Ascending aorta (tissue), 2 donors: ENCODE measurements at places on chromosomes 7 and 10. TPM values are rescaled to one million over a fixed set of nuclear protein-coding genes. Genes with fewer than 3 reads are reported as not detected.

DNA sequence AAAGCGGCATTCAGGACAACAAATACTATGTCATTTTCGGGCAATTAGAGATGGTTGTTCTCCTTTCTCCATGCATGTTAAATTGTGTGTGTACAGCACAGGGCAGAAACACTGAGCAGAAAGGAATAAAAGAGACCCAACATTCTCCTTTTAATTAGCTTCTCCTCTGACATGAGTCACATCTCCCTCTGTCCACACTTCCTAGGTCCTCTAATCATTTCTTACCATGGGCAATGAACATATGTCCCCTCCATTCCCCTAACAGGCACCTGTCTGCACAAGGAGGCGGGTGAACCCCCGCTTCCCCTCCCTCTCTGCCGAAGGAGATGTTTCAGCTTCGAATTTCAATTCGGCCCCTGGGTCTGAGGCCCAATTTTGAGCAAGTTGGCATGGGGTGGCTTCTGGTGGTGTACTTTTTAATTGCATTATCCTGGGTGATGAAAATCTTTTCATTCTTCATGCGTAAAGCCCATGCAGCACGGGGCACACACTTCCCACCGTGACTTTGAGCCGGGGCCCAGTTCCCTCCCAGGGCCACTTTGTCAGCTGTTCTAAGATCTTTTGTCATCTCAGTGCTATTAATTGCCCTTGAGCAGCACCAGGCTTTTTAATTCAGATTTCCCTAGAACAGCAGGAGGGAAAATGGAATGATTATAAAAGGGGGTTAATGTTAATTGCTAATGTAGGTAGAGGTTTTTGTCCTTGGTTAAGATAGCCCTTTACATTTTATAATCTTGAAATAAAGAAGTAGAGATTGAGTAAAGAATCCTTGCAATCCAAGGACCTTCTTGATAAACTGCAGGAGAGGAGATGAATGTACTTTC is 219.5 kb upstream of the NRP1 start:
- no peaks in the 10 kb centered on the region for H3K36me3 ChIP-seq
- no peak for DNase-seq
- H3K27ac ChIP-seq = no peak overlapping the region
- no peaks in the 10 kb centered on the region for H3K4me1 ChIP-seq
- no peaks in the 10 kb centered on the region for H3K27me3 ChIP-seq

SFTPA1 gene
- total RNA-seq = not detected

- no peaks in the 10 kb centered on the region for H3K36me3 ChIP-seq
- no peak for DNase-seq
- H3K27me3 ChIP-seq = no peaks in the 10 kb centered on the region
- no peaks in the 10 kb centered on the region for H3K4me1 ChIP-seq
- H3K27ac ChIP-seq = no peak overlapping the region
These were observed 139.6 kb upstream of the GPR26 start for GRCh38 chr10:123526356-123527064.

DNA sequence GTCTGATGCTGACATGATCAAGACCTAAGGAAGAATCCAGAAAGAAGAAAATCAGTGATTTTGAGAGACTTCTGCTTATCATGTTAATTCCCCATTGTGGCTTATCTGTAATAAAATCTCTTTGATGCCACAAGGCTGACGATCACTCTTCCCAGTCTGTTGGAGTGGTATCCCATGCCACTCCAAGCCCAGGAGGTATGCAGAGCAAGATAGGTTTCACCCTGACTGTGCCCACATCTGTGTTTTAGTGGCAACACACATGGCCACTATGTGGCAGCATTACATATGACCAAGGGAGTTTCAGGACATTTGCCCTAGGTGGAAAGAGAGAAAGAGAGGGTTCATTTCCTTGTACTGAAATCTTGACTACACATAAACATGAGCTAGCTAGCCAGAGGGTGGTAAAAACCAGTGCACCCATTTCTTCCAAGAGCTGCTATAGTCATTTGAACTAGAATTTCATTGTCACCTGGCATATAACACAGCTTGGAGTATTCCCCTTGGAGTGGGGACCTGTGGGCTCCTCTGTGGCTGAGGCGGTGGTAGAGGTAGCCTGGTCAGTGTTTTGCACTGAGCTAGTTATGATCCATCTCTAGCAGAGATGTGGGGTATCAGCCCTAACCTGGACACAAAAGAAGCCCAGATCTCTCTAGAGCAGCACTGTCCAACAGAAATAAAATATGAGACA is 20.8 kb downstream of the LAMB4 start:
- no peaks in the 10 kb centered on the region for H3K4me1 ChIP-seq
- H3K4me3 ChIP-seq = no peak overlapping the region
- H3K27ac ChIP-seq = no peak overlapping the region
- no peak for DNase-seq

CDNF gene
- total RNA-seq = not detected

PNLIPRP2 gene
- not detected for total RNA-seq

SUV39H2 gene
- total RNA-seq = not detected

DNA sequence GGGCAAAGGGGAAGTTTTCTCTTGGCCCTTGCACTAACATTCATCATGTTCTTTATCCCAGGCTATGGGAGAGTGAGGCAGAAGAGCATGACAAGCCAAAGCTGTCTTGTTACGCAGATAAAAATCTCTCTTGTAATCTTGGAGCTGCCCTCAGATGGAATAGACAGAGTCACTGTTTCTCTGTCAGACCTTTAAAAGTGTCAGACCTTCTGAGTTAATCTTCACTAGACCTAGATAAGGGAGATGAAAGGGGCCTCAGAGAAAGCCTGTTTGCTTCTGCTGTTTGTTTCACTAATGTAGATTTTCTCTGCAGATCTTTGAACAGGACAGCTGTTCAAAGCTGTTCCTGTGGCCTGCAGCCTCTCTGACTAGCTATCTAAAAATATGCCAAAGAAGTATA is 112.9 kb downstream of the KIF20B start:
- no peaks in the 10 kb centered on the region for H3K27me3 ChIP-seq
- H3K4me1 ChIP-seq = no peaks in the 10 kb centered on the region
- no peak overlapping the region for H3K27ac ChIP-seq
- no peaks in the 10 kb centered on the region for H3K36me3 ChIP-seq

DNA sequence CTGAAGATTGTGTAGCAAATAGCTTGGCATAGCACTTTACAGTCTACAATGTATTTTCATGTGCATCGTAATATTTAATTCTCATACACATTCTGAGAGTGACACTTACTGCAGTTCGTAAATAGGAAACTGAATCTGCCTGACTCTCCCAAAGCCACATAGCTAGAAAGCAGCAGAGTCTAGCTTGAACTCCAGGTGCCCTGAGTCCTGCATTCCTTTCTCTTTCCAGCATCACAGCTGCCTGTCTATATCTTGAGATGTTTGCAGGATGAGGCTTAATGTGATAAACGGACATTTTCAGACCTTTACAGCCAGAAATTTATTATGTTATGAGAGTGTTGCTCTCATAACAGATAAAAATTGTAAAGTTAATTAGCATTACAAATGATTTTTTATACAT is 132.9 kb upstream of the PLXDC2 start:
- no peak overlapping the region for H3K27ac ChIP-seq
- DNase-seq = no peak
- H3K27me3 ChIP-seq = no peaks in the 10 kb centered on the region
- H3K4me1 ChIP-seq = no peaks in the 10 kb centered on the region
- H3K4me3 ChIP-seq = no peak overlapping the region
- no peaks in the 10 kb centered on the region for H3K36me3 ChIP-seq

- peak overlapping the region; percentile 64 for H3K27ac ChIP-seq
- no peak for DNase-seq
- H3K27me3 ChIP-seq = no peaks in the 10 kb centered on the region
- peaks cover 23% of the 10 kb centered on the region for H3K4me1 ChIP-seq
These were observed 63.8 kb downstream of the MKI67 start for GRCh38 chr10:128062331-128062880.

ABCC2 gene
- total RNA-seq = 0.96 TPM

GRCh38 chr7:35555934-35556333 is 139.0 kb downstream of the HERPUD2 start:
- H3K27me3 ChIP-seq = no peaks in the 10 kb centered on the region
- DNase-seq = no peak
- H3K4me3 ChIP-seq = no peak overlapping the region

DNA sequence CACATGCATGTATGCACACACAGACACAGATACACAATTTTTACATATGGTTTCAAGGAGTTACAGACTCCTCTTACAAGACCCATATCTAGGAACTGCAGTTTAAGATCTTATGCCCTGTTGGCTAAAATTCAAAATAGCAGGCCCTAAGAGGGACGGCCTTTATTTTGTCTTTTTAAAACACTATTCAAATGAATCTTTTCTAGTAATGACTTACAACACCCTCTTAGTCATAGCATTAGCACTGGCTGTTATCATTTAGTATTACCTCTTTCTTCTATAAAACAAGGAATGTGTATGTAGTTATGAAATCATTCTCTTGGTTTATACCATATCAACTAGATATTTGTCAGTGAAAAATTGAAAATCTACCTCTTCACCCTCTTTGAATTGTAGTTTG is 15.3 kb downstream of the PAPSS2 start:
- H3K27ac ChIP-seq = no peak overlapping the region
- no peaks in the 10 kb centered on the region for H3K36me3 ChIP-seq
- no peak for DNase-seq
- H3K4me3 ChIP-seq = no peak overlapping the region
- no peaks in the 10 kb centered on the region for H3K4me1 ChIP-seq

- H3K36me3 ChIP-seq = no peaks in the 10 kb centered on the region
- H3K4me1 ChIP-seq = no peaks in the 10 kb centered on the region
- no peak overlapping the region for H3K27ac ChIP-seq
- DNase-seq = no peak
These were observed 111.3 kb upstream of the ASAH2 start for GRCh38 chr10:50362547-50363125.

PTF1A gene
- total RNA-seq = not detected

VPS37D gene
- total RNA-seq = 1.3 TPM

- DNase-seq = no peak
- peaks cover 12% of the 10 kb centered on the region for H3K36me3 ChIP-seq
- no peak overlapping the region for H3K4me3 ChIP-seq
- H3K4me1 ChIP-seq = peaks cover 9% of the 10 kb centered on the region
- H3K27ac ChIP-seq = no peak overlapping the region
These were observed 133.5 kb downstream of the TACC2 start for GRCh38 chr10:122122493-122122892.

SLC16A12 gene
- total RNA-seq = not detected

- no peaks in the 10 kb centered on the region for H3K27me3 ChIP-seq
- peaks cover 6% of the 10 kb centered on the region for H3K36me3 ChIP-seq
- H3K27ac ChIP-seq = no peak overlapping the region
- no peak overlapping the region for H3K4me3 ChIP-seq
- DNase-seq = no peak
These were observed 40.7 kb downstream of the RSBN1L start for GRCh38 chr7:77736991-77737390.

HOGA1 gene
- 2.6 TPM for total RNA-seq

CSTF2T gene
- total RNA-seq = 11.6 TPM

DNA sequence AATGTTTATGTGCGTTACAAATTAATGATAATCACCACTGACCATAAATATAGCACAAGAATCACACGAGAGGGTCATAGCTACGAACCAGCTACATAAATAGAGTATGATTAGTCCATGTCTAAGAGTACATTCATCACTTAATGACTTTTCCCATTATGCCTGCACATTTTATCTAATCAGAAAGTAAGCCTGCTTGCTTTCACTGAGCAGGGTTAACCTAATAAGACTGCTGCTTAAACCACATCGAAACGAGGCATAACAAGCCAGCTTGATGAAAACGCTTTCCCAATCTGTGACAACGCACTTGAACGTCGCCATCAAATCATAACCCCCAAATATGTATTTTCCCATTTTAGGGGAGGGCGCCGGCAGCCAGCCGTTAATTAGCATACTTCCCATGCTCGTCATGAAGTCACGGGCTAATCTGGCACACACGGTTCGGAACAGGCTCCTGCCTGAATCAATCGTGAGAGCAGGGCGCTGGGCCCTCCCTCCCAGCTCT is 71.5 kb downstream of the EBF3 start:
- DNase-seq = no peak
- H3K4me1 ChIP-seq = no peaks in the 10 kb centered on the region
- H3K36me3 ChIP-seq = no peaks in the 10 kb centered on the region
- no peak overlapping the region for H3K27ac ChIP-seq
